ENCODE measurements at places on chromosomes 4 and X. TPM values are rescaled to one million over a fixed set of nuclear protein-coding genes. Genes with fewer than 3 reads are reported as not detected.

The DAPP1 gene
- 28.9 TPM for total RNA-seq

- DNase-seq: no peak
Observed at GRCh38 chr4:85555206-85555605, 80.3 kb downstream of the ARHGAP24 start.

The TSPAN5 gene
- 5.7 TPM for total RNA-seq

- DNase-seq: no peak
Observed at GRCh38 chr4:36142504-36142903, 101.8 kb downstream of the ARAP2 start.

The CT45A5 gene
- total RNA-seq: not detected

DNA sequence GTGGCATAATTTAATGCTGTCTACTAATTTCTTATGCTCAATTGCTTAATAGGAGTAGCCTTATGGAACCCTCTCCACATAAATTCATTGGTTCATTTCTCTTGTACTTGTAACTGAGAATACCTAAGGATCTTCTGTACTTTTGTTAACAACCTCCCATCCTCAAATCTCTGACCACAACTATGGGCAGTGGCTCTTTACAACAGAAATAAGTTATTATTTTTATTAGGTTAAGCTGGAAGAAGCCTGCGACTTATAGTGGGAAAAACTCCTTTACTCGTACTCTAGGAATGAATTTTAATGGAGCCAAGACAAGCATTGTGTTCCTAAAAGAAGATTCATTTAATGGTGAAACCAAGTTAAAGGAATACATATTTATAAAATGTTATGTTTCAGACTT is 337.1 kb upstream of the CTSO start:
- DNase-seq: no peak

DNA sequence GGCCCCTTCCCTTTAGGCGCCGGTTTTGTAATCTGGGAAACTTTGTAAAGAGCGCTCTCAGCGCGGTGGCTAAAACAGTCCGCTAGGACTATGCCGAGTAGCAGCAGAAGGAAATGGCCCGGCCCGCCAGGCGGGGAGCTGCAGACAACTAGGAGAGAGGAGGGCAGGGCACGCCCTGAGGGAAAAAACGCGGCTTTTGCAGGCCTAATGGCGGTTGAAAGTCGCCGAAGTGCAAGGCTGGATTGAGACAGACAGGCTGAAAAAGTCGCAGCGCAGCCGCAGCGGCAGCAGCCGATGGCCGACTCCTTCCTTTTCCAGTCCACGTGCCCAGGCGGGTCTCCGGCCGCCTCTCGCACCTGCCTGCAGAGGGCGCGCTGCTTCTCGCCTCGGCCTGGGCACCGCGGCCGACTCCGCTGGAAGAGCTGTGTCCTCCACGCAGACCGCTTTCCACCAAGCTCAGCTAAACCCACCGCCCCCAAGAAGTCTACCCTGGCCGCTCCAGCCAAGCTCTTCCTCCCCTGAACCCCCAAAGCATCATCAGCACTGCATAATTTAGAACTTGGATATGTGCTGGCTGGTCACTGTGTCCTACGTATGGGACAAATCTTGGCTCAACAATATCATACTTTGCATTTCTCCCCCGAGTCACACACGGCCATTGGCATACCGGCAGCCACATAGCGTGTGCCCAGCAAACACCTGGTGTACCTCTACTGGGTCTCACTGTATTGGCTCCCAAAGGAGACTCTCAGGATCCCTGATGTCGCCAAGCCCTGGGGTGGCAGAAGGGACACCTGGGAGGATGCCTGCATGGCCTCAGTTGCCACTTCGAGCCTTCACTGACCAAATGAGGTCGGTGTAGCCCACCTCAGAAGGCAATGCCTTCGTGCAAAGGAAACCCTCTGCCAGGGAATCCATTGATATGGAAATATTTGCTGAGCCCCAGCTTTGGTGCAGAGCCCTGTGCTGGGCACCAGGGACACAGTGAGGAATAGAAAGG is 14.5 kb downstream of the SLC25A5 start:
- DNase-seq: peak; percentile 43

Measured in naive thymus-derived CD4-positive, alpha-beta T cell (primary cell).